ENCODE measurements at places on chromosomes 2 and 18.

DNA sequence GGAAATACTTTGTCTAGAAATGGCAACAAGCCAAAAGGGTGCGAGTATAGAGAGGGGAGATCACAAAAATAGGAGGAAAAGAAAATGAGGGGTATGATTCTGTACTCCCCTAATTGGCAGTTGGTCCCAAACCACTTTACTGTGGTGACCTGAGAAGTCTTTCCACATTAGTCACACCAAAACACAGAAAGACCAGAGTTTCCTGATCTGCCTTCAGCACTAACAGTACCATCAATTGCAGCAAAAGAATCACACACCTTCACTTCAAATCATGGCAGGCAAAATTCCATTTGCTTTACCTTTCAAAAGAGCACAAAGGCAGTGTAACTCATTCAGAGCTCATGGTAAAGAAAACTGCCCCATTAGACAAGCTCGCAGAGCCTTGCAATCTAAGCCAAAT lies 86.8 kb downstream of the ALK start:
- no peak overlapping the region for H3K27ac ChIP-seq
- no peak overlapping the region for H3K4me3 ChIP-seq
- no peaks in the 10 kb centered on the region for H3K4me1 ChIP-seq

DNA sequence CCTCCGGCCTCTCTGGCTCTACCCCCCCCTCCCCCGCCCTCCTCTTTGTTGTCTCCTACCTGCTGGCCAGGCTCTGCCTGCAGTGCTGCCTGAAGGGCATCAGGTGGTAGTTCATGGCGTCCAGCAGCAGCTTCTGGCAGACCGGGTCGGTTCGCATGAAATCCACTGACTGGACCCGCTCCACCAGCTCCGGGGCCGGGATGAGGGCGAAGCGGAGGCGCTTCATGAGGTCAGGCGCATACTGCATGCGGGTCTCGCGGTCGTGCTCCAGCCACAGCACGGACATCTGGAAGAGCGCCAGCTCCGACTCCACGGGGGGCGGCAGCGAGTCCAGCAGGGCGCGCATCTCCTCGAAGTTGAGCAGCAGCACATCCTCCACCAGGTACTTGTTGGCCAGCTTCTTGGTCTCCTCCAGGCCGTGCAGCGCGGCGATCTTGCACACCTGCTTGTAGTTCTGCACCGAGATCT lies 3.2 kb downstream of the KLHL14 start:
- peak overlapping the region; percentile 93 for H3K27ac ChIP-seq
- no peak for DNase-seq
- no peaks in the 10 kb centered on the region for H3K27me3 ChIP-seq
- H3K4me1 ChIP-seq = peaks cover 42% of the 10 kb centered on the region
- no peaks in the 10 kb centered on the region for H3K36me3 ChIP-seq

DNA sequence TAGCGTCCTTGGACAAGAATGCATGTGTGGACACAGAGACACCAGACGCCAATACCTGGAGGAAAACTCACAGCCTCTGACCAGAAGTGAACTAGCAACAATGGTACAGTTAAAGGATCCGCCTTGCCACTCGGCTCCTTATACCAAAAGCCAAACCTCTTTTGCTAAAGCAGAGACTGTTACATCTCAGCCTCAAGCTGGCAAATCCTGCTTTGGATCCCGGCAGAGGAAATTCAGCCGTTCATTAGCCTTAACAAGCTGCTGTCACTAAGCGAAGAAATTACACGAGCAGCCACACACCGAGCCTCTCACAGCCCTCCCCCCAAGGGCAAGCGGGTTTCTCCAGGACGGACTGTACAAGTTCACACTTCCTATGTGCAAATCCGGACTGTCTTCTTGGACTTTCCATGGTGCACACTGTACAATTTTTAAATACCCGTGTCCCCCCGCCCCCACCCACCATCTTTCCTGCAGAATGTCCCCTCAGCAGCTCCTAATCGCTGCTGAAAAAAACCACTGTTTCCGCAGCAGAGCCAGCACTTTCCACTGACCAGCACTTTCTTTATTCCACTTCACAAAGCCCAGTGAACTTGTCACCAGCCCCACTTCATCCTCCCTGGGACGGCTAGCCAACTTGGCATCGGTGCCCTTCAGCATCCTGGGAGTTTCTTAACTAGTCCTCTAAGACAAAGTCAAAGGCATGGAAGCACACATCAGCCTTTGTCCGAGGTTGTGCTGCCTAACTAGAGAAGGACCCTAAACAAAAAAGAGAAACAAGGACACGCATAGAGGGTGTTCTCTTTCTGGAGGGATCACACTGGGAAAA lies 1.5 kb downstream of the KLF7 start:
- H3K27ac ChIP-seq = peak overlapping the region; percentile 23
- peak; percentile 37 for DNase-seq
- peak overlapping the region; percentile 78 for H3K4me3 ChIP-seq
- no peaks in the 10 kb centered on the region for H3K36me3 ChIP-seq
- peaks cover 41% of the 10 kb centered on the region for H3K4me1 ChIP-seq

- 0 out of 3 replicates have a peak, but pooled peaks cover 5% of the 10 kb centered on the region for H3K27me3 ChIP-seq
These were observed 353.6 kb downstream of the MTX2 start for GRCh38 chr2:176622792-176623191.

GRCh38 chr2:6921321-6921922 lies 4.2 kb downstream of the RNF144A start:
- peak overlapping the region; percentile 57 for H3K27ac ChIP-seq
- DNase-seq = peak; percentile 96
- H3K27me3 ChIP-seq = no peaks in the 10 kb centered on the region
- no peaks in the 10 kb centered on the region for H3K36me3 ChIP-seq
- peaks cover 66% of the 10 kb centered on the region for H3K4me1 ChIP-seq

DNA sequence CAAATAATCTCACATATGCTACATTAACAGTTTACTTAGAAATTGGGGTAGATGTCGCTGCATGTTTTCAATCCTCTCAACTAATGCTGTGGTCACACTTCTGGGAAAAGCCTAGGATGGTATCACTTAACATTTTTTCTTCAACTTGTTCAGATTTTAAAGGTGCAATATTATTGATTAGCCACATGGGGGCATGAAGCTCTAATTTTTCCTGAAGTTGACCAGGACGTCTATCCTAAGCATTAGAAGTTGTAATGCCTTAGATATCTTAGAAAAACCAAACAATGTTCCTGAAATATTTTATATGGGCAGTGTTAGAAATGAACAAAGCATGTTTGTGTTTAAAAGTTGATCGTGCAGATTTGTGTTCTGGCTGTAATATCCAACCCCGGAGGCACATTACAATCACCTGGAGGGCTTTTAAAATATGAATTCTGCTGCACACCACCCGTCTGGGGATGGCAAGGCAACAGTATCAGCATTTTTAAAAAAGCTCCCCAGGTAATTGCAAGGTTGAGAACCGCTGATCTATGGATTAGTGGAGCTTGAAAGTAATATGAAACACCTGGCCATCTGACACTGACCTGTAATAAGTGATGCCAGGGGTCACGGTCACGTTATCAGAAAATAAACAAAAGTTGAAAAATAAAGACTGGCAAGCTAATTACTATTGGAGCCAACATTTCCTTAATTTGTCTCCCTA lies 100.5 kb upstream of the LMAN1 start:
- no peaks in the 10 kb centered on the region for H3K36me3 ChIP-seq
- peaks cover 18% of the 10 kb centered on the region for H3K4me1 ChIP-seq
- peak; percentile 16 for DNase-seq
- peaks cover 53% of the 10 kb centered on the region for H3K27me3 ChIP-seq
- no peak overlapping the region for H3K27ac ChIP-seq
- no peak overlapping the region for H3K4me3 ChIP-seq

- no peaks in the 10 kb centered on the region for H3K36me3 ChIP-seq
- no peaks in the 10 kb centered on the region for H3K4me1 ChIP-seq
- no peak overlapping the region for H3K27ac ChIP-seq
- no peaks in the 10 kb centered on the region for H3K27me3 ChIP-seq
- H3K4me3 ChIP-seq = no peak overlapping the region
- no peak for DNase-seq
These were observed 323.5 kb downstream of the CELF4 start for GRCh38 chr18:37242091-37242490.

DNA sequence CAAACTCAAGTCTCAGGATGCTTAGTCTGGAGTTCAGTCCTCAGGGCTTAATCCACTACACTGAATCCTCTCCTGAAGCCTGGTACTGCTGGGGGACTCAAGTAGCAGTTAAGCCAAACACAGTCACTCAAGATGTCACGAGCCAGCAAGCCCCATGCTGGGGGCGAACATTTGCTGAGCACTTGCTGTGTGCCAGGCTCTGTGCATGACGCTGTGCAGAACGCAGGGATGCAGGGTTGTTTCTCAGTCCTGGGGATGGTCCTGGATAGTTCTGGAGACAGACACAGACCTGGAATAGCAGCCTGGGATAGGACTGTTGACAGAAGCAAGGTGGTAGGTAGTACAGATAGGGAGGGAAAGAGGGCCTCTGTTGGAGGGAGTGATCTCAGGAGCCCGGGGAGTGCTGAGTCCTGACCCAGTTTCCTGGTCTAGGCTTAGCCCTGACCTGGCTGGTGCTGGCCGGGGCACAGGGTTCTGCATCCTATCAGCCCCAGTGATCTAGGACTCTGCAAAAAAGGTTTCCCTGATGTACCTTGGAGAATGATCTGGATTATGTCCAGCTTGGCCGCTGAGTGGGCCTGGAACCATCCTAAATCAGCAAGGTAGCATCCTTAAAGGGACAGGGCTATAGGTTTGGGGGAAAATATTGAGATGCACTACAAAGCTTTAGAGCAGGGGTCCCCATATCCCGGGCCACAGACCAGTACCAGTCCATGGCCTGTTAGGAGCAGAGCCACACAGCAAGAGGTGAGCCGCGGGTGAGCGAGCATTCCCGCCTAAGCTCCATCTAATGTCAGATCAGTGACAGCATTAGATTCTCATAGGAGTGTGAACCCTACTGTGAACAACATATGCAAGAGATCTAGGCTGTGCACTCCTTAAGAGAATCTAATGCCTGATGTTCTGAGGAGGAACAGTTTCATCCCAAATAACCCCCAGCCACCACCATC lies 54.7 kb upstream of the OTOF start:
- no peaks in the 10 kb centered on the region for H3K36me3 ChIP-seq
- no peak for DNase-seq
- no peaks in the 10 kb centered on the region for H3K4me1 ChIP-seq
- peaks cover 95% of the 10 kb centered on the region for H3K27me3 ChIP-seq
- H3K27ac ChIP-seq = no peak overlapping the region
- no peak overlapping the region for H3K4me3 ChIP-seq

DNA sequence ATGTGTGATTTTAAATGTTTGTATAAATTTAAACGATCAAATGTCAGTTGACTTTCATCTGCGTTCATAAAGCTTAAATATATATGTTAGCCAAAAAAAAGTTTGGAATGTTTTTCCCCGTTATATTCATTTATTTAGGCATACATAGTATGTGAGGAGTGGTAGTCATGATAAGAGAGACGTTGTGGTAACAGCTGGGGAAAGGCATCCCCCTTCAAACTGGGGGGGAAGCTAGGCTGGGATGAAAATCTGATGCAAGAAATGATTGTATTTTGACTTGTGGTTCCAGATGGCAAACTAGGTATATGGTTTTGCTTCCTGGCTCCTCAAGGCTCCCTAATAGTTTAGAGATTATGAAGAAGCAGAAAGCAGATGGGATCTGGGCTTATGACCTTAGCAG lies 30.1 kb downstream of the ITGA6 start:
- no peaks in the 10 kb centered on the region for H3K27me3 ChIP-seq
- H3K27ac ChIP-seq = no peak overlapping the region
- no peak overlapping the region for H3K4me3 ChIP-seq
- no peaks in the 10 kb centered on the region for H3K36me3 ChIP-seq

DNA sequence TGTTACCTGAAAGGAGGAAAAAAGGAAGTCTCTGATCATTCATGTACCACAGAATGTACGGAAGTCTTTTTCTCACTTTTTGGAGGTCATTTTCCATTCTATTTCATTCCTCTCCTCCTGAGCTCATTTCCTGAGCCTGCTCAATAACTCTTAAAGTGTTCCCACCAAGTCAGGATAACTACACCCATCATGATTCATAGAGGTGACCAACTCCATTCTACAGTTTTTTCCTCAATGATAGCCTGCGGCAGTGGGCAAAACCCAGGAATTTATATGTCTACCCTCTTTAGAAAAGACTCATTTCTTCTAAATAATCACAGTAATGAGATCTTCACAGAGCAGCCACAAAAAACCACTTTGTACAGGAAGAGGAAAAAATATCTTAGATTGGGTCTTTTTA lies 372.5 kb downstream of the RBM43 start:
- no peaks in the 10 kb centered on the region for H3K4me1 ChIP-seq
- no peak overlapping the region for H3K27ac ChIP-seq
- no peak overlapping the region for H3K4me3 ChIP-seq
- H3K27me3 ChIP-seq = no peaks in the 10 kb centered on the region
- DNase-seq = no peak

GRCh38 chr2:207944334-207944733 lies 81.0 kb downstream of the PLEKHM3 start:
- no peak for DNase-seq
- peaks cover 11% of the 10 kb centered on the region for H3K4me1 ChIP-seq
- H3K36me3 ChIP-seq = peaks cover 4% of the 10 kb centered on the region
- no peak overlapping the region for H3K27ac ChIP-seq

DNA sequence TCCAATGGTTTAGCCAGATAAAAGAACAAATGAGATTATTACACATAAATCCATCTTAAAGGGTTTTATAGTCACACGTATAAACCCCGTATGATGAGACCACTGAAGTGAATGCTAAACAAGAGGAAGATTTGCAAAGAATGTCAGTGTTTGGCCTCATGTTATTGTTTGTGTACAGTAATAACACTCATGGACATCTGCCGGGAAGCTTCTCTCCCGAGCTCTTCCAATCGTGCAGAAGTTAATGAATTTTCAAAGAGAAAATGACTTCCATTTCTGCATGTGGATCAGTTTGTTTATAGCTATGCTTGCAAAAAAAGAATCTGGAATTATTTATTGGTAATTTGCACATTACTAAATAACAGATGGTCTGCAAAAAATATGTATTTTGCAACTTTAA lies 88.5 kb upstream of the APCDD1 start:
- H3K27ac ChIP-seq = no peak overlapping the region
- no peak for DNase-seq
- no peaks in the 10 kb centered on the region for H3K27me3 ChIP-seq
- H3K4me3 ChIP-seq = no peak overlapping the region
- H3K4me1 ChIP-seq = no peaks in the 10 kb centered on the region

All from HepG2 (cell line).